ENCODE measurements at places on chromosomes 12 and 14.

DNA sequence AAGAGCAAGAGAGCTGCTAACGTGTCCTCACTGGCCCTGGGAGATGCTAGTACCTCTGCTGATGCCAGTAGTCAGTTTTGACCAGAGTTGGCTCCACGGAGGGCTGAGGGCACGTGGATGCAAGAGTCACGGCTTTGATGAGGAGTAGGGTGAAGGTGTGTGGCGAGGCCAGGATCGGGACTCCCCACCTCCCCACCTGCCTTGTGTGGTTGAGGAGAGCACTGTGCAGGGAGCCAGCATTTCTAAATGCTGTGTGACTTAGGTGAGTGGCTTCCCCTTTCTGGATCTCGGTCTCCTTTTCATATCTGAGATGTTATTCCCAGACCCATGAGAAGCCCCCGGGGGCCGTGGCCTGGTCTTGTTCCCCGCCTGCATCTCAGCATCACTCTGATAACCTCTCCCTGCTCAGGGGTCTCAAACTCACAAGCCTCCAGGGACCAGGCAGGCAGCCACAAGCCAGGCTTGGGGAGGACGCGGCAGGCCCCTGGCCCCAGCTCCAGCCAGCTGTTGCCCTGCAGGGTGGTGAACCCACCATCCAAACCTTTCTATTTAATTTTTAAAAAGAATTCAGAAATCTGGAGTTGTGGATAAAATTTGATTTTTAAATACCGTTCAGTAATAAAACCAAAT lies 32.1 kb downstream of the MVK start:
- no peak for DNase-seq

DNA sequence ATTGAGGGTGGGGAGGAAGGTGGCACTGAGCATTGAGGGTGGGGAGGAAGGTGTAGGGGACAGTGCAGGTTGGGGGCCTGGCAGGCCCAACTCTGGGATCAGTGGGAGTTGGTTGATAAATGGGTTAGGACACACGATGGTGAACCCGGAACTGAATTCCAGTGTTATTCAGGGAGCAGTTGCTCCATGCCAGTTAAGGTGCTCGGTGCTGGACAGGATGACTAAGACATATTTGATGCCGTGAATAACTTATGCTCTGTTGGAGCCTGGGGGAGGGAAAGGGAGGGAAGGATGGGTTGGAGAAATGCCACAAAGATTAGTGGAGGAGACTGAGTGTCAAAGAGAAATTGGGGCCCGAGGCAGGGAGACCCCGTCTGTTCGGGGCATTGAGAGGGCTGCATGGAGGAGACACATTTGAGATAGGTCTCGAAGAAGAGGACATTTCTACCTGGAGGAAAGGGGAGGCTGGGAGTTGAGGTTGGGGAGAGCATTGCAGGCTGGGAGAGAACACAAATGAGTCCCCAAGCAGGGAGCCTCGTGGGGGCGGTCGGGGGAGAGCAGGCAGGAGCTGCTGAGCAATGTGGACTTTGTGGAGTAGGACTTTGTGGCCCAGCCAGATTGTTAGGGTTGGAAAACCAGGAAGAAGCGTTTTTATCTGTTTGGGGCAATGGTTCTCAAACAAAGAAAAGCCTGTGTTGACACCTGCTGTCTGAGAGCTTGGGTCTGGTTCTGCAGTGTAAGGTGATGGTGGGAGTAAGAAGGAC lies 65.3 kb downstream of the IQSEC3 start:
- DNase-seq = no peak

DNA sequence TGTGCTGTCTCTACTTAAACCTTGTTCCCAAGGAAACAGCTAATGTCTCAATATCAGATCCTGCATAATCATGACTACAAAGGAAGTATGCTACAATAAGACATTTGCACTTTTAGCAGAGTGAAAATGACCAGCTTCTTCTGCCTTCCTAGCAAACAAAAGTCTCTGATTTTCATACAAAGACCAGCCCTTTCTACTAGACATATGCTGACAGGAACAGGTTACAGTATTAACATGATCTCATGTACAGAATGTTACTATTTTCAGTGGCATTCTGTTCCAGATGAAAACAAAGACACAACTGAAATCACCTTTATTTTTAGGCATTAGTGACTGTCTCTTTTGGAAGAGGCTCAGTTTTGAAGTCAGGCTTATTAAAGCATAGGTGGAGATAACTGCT lies 228.6 kb downstream of the MED13L start:
- DNase-seq = no peak

DNA sequence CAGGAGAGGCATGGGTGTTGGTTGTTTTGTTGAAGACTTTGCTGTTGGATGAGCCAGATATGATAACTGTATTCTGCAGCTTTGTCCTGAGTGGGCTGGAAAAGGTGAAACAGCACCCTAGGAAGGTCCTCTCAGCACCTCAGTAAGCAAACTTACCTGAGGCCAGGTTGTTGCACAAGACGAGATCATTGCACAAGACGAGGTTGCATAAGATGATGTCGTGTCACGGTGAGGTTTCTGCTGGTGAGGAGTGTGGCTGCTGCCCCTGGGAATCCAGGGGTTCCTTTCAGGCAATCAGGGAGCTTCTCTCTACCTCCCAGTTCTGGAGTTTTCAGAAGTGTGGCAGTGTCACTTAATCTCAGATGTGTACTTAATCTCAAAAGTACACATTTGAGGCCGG lies 85.6 kb downstream of the GLT1D1 start:
- no peak for DNase-seq

GRCh38 chr14:54424479-54424901 lies 16.7 kb downstream of the CNIH1 start:
- no peak for DNase-seq

- DNase-seq = no peak
Observed at GRCh38 chr12:85424581-85425348, 144.7 kb downstream of the ALX1 start.

GRCh38 chr12:28082096-28082495 lies 108.2 kb upstream of the CCDC91 start:
- DNase-seq = no peak

GRCh38 chr14:100644383-100644782 lies 57.2 kb upstream of the BEGAIN start:
- no peak for DNase-seq

DNA sequence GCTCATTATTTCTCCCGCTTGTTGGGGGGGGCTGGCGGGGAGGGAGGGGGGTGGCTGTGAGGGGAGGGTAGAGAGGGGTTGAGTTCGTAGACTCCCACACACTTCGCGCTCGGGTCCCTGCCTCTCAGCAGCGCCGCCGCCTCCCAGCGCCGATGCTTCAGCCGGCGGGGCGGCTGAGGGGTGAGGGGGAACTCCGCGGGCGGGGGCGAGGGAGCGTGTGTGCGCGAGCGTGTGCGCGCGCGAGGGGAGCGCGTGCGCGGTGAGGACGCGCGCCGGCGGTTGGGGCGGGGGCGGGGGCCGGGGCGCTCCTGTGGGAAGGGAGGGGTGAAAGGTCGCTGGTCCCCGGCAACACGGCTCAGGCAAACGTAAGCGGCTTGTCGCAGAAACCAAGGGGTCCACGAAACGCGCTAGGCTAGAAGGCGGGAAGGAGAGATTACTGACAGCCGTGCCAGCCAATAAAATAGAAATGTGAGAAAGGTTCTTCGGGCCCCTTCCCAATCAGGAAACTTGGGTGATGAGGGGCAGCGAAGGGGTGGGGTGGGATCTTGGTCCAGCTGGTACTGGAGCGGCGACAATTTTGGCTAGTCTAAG lies 343 bp upstream of the NOVA1 start:
- peak; percentile 84 for DNase-seq

GRCh38 chr12:18383203-18383602 lies 121.9 kb downstream of the PIK3C2G start:
- DNase-seq = peak; percentile 92

- DNase-seq = no peak
Observed at GRCh38 chr12:110995016-110995415, 74.6 kb upstream of the MYL2 start.

GRCh38 chr12:6370994-6371754 lies 4.2 kb downstream of the SCNN1A start:
- DNase-seq = peak; percentile 91

- peak; percentile 0 for DNase-seq
Observed at GRCh38 chr12:38601949-38602348, 285.4 kb downstream of the ALG10B start.

DNA sequence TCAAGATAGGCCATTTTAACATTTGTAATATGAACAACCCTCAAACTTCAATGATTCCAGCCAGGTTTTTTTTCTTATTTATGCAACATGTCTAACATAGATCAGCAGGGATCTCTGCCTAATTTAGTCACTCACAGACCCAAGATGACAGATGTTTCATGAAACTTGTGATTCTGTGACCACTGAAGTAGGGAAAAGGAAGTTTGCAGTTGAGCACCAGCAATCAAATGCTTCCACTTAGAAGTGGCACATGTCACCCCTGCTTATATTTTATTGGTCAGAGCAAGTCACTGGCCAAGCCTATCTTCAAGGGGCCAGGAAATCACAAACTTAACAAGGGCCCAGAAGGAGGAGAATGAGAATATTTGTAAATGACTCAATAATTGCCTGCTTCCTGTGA lies 150.6 kb downstream of the BCAT1 start:
- DNase-seq = no peak

DNA sequence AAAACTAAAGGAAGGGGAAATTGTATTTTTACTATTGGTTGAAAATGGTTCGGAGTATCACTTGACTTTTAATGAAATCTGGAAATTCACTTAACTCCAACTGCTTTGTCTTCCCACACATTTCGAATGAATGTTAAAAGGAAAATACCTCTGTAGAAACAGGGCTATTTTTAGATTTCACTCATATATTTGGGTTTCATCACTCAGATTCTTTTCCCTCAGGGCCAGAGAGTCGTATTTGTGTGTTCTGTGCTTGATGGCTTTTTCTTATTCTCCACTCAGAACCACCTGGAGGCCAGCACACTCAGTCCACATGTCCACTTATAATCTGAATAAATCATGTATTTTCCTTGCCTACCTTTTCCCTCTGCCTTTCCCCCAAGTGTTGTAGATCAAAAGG lies 40.0 kb downstream of the DAAM1 start:
- DNase-seq = no peak

DNA sequence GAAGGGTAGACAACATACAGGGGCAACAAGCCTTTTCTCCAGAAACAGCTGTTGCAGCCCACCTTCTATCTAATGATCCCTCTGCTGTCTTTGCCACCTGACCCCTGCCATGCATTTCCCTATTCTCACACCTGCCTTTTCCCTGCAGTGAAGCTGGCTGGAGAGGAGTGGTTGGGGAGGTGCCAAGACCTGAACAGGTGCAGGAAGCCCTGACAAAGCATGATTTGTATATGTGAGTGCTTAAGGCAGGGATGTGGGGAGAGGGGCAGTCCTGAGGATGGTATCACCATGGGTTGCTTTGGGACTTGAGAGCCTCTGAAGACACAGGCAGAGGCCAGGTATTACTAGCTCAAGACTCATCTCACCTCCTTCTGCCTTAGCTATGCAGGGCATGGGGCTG lies 2.9 kb upstream of the PFDN5 start:
- no peak for DNase-seq

DNA sequence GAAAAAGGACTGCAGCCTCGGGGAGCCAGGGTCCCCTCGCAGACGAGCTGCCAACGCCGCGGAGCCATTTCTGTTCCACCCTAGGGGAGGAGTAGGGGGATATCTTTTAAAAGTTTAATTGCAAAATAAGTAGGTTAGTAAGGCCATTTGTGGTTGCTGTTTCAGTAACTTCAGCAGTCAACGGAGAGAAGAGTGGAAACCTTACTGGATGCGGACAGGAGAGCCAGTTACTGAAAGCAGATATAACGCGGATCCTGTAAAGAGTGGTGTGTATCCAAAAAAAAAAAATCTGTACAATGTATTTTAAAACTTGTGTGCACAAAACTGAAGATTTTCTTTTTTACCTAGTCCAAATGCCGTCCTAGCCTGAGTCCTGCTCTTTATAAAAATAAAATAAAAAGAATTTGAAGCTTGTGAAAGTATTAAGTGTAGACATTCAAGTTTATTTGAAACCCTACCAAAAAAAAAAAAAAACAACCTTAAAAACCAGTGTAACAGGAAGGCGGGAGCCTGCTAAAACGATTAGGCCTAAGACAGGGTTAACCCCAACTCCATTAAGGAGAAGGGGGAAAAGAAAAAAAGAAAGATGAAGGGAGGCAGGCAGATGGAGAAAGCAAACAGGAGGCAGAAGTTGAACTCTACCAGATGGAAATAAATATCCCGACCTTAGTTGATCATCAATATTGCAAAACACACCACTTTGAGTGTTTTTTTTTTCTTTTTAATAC lies 1.0 kb upstream of the BTG1 start:
- DNase-seq = no peak

- DNase-seq = no peak
Observed at GRCh38 chr12:119770146-119770545, 102.2 kb downstream of the PRKAB1 start.

DNA sequence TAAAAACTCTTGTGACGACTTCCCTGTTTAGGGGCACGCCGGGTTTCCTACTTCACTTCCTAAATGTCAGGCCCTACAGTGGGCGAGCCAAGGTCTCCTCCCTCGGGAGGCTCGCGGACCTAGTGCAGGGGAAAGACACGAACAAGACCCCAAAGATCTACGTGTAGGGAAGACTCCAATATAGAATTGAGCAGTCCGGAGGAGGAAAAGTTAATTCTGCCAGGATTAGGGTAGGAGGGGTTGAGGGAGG lies 564 bp downstream of the ATXN3 start:
- no peak for DNase-seq

- DNase-seq = no peak
Observed at GRCh38 chr12:106079148-106079738, 59.5 kb downstream of the NUAK1 start.

GRCh38 chr12:120468821-120469449 lies 613 bp downstream of the SRSF9 start:
- no peak for DNase-seq

Data from retinal pigment epithelial cell (primary cell).